ENCODE measurements at places on chromosomes 7 and 10.

DNA sequence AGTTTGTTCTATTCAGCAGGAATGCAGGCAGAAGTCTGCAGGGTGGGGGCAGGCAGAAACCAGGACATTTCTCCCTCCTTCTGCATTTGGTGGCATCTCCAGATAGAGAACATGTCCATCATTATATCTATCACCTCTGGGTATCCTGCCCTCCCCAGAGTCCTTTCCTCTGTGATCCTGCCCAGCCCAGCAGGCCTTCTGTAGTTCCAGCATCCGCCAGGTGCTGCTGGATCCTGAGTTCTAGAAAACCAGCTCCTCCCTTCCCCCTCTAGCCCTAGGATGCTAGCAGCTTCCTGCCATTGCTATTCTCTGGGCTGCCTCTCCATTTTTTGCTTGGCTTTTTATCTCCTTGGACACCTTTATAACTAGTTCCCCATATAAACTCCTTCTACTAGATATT, 180.3 kb downstream of the KCNMA1 start:
- DNase-seq, result no peak

DNA sequence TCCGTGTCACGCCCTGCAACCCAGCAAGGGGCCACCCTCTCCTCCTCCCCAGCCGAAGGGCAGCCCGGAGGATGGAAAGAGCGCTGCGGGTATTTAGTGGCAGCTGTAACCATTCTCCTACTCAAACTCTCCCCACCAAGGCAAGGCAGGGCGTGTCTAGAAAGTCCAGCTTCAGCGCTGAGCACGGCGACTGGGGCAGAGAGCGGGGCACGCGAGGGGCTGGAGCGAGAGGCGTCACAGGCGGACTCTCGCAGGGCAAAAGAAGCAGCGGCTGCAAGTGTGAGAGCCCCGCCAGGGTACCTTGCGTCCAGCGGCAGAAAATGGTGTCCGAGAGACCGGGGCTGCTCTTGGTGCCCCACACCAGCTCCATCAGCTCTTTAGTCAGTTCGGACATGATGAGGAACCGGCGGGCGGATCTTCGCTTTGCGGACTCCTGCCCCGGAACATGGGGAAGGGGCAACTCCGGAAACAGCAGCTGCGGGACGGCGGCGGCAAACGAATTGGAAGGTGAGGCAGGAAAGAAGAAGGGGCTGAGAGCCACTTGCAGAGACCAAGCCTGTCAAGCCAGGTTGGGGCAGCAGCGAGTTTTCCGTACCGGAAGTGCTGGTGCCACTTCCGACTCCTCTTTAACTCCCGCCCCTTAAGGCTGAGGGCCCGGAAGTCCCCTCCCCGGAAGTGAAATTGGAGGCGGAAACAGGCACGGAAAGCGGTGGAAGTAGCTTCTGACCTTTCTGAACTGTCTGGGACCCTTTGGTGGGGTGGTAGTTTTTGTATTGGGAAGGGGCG, at the start of gene MINDY3:
MINDY3 (minus strand) TSS at position 602 of the 786 bp plus-strand sequence; CDS start at position 394, 208 bp downstream.
- peak; percentile 82 for DNase-seq

- no peak for DNase-seq
These were observed 17.7 kb downstream of the LRRD1 start for GRCh38 chr7:92161271-92161670.

DNA sequence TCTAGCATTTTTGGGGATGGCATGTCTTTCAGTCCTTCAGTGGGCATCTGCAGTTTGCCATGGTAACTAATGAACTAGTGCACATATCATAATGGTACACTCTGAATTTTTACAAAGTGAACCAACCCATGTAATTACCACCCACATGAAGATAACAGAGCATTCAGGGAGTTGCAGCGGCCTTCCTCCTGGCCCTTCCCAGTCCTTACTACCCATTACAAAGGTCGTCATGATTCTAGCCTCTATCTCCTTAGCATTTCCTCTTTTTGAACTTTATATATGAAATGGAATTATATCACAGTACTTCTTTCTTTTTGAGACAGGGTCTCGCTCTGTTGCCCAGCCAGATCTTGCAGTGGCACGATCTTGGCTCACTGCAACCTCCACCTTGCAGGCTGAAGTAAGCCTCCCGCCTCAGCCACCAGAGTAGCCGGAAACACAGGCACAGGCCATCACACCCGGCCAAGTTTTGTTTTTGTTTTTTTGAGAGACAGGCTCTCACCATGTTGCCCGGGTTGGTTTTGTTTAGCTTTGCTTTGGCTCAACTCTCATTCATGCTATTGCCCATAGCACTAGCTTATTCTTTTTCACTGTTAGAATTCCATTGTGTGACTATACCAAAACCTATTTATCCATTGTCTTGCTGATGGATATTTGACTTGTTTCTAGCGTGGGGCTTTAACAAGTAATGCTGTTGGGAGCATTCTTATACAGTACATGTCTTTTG, 79.2 kb downstream of the APBB1IP start:
- no peak for DNase-seq

Data from stimulated activated CD4-positive, alpha-beta T cell treated with anti-CD3 and anti-CD28 coated beads, Interleukin-1b, Interleukin-23, amount 100 ng/mL, for 48 hours (primary cell).